ENCODE measurements at places on chromosomes 1 and 21.
A peak's percentile ranks its signal among the peaks of the same experiment; 100 is the strongest.

GRCh38 chr1:156162430-156163037 lies 9.1 kb downstream of the SEMA4A start:
- no peak for DNase-seq

DNA sequence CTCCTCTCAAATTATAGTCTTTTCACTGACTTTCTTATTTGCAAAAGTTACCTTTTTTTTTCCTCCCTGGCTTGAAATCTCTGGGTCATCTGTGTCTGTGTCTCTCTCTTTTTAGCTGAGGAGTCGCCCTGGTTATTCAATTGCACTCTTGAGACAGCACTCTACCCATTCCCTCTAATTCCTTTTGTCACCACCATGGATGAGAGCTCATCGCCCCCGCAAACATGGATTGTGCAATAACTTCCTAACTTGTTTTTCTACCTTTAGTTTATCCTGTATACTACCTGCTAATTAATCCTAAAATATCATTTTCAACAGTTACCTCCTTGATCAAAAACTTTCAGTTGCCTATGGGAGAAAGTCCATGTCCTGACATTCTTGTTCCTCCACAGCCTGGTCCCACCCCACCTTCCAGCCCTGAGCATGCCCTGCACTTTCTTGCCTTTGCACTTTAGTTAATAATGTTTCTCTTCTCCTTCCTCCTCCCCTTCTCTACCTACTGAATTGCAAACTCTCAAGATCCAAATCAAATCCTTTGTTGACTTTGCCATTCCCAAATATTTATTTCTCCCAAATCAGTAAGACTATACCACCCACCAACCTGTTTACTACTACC lies 110.4 kb upstream of the MAGI3 start:
- DNase-seq = no peak

GRCh38 chr21:32364387-32364786 lies 28.4 kb downstream of the URB1 start:
- DNase-seq = no peak

DNA sequence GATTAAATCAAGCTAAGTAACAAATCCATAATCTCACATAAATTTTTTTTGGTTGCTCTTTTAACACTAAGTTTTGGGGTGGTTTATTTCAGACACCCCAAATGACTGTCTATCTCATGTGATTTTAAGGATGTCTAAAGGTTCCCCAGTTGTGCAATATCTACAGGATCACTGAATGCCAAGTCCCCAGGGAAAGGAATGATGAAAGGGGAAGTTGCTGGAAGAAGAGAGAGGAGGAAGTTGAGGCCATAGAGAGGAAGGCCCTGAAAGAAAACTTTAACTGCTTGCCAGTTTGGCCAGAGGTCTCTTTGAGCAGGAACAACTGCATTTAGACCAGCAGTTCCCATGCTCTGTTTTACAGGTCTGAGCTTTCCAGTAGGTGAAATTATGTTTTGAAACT lies 27.5 kb upstream of the SLC19A2 start:
- DNase-seq = no peak

DNA sequence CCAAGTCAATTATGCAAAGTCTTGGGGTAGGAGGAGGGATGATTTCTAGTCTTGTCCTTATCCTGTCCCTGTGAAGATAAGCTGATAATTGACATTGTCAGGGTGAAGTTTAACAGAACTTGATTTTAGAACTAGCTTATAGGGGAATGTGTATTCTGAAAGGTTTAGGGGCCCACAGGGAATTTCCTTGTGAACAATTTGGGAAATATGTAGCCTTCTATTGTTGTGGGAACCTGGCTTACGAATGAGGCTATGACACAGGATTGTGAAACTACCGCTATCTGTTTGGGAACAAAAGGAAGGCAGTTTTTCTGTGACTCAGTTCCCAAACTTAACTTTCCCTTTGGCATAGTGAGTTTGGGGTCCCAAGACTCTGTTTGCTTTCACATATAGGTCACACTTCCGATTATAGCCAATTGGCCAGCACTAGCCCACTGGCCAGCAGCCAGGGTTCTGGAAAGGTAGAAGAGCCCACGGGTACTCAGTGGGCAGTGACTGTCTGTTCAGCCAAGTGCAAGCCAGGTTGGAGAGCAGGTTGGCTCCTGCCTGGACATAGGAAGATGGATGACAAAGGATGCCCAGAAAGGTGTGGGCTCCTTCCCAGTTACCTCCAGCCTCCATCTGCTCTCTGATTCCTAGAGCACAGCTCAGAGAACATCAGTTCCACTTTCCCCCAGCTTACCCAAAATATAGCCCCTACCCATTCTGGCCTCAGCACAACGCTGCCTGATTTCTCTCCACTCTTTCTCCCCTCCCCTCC lies 35.5 kb downstream of the H3-3A start:
- DNase-seq = no peak

DNA sequence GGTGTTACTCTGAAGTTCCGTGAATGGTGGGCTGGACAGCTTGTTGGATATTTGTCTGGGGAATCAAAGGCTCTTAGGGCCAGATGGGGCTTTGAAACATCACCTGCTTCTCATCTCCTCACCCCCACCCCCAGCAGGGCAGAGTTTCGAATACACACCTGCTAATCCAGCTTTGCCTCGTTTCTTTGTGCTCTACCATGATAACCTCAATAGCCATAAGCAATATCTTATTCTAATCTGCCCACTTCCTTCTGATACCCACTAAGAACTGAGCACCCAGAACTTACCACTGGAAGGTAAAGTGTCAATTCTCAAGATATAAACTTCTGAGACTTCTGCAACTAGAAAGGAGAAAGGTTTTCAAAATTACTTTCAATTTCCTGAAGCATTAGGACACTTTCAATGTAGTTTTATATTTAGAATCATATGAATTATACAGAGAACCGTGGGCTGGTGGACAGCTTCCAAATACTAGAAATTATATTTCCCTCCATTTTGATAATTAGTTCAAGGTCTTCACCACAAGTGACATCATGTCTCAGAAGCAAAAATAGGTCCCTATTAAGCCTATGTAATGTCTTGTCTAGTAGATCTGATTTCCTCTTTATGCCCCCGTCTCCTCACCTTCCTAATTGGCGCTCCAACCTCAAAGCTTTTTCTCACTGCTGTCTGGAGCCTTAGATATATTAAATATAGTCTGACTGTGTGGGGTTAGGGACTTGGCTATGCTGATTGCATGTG lies 64.4 kb upstream of the NEK2 start:
- no peak for DNase-seq

- no peak for DNase-seq
Measured at GRCh38 chr21:27586986-27587385, 620.1 kb upstream of the ADAMTS5 start.

- no peak for DNase-seq
Measured at GRCh38 chr1:150964164-150964489, 10.5 kb downstream of the CERS2 start.

DNA sequence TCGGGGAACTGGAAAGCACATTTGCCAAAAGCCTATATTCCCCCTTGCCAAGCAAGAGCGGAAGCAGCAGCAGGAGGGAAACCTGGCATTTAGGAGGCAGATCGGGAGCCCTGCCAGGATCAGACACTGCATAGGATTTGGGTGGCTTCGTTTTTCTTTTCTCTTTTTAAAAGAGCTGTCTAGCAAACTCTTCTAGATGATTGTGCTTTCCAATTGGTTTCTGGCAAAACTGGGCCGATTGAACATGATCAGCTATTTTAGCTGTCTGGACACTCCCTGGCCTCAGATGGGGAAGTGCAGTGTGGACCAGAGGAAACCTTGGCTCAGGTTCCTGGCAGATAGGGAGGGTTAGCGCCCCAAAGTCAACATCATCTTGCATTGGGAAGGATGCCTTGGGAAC lies 414.0 kb upstream of the KAZN start:
- DNase-seq = no peak

GRCh38 chr1:186375929-186376319 lies 286 bp downstream of the ODR4 start:
- no peak for DNase-seq

- no peak for DNase-seq
Measured at GRCh38 chr1:201364808-201365105, 12.7 kb downstream of the TNNT2 start.

- DNase-seq = peak; percentile 42
Measured at GRCh38 chr1:10909697-10910680, 102.5 kb upstream of the TARDBP start.

GRCh38 chr1:47196622-47197021 lies 6.8 kb upstream of the PDZK1IP1 start:
- DNase-seq = no peak

- DNase-seq = no peak
Measured at GRCh38 chr21:33767236-33767635, 124.9 kb downstream of the ITSN1 start.

All from activated naive CD4-positive, alpha-beta T cell (primary cell).